Thoracic aorta (tissue), 2 donors: ENCODE measurements at places on chromosomes 1 and 21. TPM values are rescaled to one million over a fixed set of nuclear protein-coding genes. Genes with fewer than 3 reads are reported as not detected.

Gene SLC39A1
- total RNA-seq, result 102 TPM

Gene KCNJ9
- not detected for total RNA-seq

Gene MOV10
- 28.3 TPM for total RNA-seq

Gene FMO3
- total RNA-seq, result 13.9 TPM

Gene USH2A
- total RNA-seq, result not detected

Gene RAB42
- total RNA-seq, result 1.6 TPM

Gene SPRR2B
- not detected for total RNA-seq

Gene PPM1J
- 2.3 TPM for total RNA-seq

Gene HUNK
- total RNA-seq, result 0.27 TPM

Gene SYCP1
- total RNA-seq, result not detected

Gene ATAD3C
- total RNA-seq, result not detected

Gene MFSD2A
- 5.8 TPM for total RNA-seq

Gene F3
- 70.5 TPM for total RNA-seq

Gene UBE2Q1
- total RNA-seq, result 49.5 TPM

Gene OR6K3
- not detected for total RNA-seq

Gene CSF3R
- total RNA-seq, result 43.7 TPM

Gene KCNT2
- total RNA-seq, result 15.6 TPM

Gene SDCCAG8
- total RNA-seq, result 23.2 TPM

Gene EMC1
- total RNA-seq, result 63.0 TPM

Gene CTTNBP2NL
- total RNA-seq, result 32.5 TPM

Gene FCGR3A
- total RNA-seq, result 46.8 TPM

Gene PAQR6
- 0.27 TPM for total RNA-seq

Gene OR2L5
- total RNA-seq, result not detected
